Activated CD4-positive, alpha-beta T cell treated with anti-CD3 and anti-CD28 coated beads, Interleukin-2, amount 10 ng/mL, durations not matched to agents 7 days and 5 days (primary cell): ENCODE measurements at places on chromosomes 12 and 14. TPM values are rescaled to one million over a fixed set of nuclear protein-coding genes. Genes with fewer than 3 reads are reported as not detected.

The KIF26A gene
- 0.50 TPM for total RNA-seq

DNA sequence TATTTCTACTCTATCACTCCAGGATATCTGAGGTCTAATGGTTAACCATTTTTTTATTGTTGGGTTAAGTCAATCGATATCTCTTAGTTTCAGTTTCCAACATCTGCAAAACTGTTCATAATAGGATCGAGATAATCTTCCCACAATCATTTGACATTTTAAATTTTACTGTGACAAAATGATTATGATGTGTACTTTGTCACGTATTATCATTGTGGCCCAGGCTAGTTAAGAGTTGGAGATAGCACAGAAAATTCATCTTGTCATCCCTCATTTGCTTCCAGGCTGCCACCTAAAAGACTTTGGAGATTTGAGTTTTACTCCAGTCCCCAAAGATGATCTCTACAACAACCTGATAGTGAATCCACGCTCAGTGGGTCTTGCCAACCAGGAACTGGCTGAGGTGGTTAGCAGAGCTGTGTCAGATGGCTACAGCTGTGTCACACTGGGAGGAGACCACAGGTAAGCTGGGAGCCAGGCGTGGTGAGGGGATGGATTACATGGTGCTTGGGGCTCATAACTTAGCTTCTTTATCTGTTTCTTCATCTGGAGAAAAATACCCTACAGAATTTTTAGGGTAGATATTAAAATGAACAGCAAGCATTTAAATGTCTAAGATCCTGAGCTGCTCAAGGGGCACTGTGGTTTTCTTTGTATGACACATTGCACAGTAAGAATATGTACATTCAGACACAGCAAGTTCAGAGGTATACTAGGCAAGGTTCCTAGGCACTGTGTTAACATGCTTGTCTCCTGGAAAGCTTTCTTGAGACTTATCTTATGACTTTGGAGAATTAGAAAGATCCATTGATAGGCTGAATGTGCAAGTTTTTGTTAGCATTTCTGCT lies 22.4 kb downstream of the ARG2 start:
- no peak for DNase-seq
- peaks cover 5% of the 10 kb centered on the region for H3K36me3 ChIP-seq
- H3K27me3 ChIP-seq: no peaks in the 10 kb centered on the region
- no peak overlapping the region for H3K4me3 ChIP-seq
- H3K4me1 ChIP-seq: peaks cover 17% of the 10 kb centered on the region
- H3K27ac ChIP-seq: no peak overlapping the region

DNA sequence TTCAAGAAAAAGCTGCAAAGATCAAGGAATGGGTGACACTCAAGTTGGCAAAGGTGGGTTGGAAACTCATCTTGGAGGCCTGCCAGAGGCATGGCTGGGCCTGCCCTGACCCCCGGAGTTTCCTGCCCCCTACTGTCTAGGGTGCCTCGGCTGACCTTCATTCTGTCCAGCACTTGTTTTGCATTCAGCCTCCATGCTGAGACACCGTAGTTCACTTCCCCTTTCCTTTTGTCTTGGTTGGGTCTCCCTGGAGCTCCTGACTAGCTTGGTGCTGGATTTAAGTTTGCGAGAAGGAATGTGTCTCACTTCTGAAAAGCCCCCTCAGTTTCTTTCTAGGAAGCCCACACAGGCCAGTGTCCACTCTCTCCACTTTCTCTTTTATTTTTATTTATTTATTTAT lies 26.5 kb downstream of the PLEKHH1 start:
- peaks cover 3% of the 10 kb centered on the region for H3K27me3 ChIP-seq
- no peak for DNase-seq
- H3K4me3 ChIP-seq: no peak overlapping the region
- no peak overlapping the region for H3K27ac ChIP-seq

DNA sequence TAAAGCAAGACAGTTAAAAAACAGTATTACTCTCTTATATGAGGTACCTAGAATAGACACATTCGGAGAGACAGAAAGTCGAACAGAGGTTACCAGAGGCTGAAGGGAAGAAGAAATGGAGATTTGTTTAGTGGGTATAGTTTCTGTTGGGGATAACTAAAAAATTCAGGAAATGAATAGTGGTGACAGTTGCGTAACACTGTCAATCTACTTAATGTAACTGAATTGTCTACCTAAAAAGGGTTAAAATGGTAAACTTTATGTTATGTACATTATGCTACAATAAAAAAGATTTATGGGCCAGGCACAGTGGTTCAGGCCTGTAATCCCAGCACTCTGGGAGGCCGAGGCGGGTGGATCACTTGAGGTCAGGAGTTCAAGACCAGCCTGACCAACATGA lies 30.6 kb upstream of the SLC6A13 start:
- peaks cover 71% of the 10 kb centered on the region for H3K36me3 ChIP-seq
- no peak for DNase-seq
- H3K27ac ChIP-seq: no peak overlapping the region
- no peak overlapping the region for H3K4me3 ChIP-seq
- no peaks in the 10 kb centered on the region for H3K4me1 ChIP-seq
- no peaks in the 10 kb centered on the region for H3K27me3 ChIP-seq

DNA sequence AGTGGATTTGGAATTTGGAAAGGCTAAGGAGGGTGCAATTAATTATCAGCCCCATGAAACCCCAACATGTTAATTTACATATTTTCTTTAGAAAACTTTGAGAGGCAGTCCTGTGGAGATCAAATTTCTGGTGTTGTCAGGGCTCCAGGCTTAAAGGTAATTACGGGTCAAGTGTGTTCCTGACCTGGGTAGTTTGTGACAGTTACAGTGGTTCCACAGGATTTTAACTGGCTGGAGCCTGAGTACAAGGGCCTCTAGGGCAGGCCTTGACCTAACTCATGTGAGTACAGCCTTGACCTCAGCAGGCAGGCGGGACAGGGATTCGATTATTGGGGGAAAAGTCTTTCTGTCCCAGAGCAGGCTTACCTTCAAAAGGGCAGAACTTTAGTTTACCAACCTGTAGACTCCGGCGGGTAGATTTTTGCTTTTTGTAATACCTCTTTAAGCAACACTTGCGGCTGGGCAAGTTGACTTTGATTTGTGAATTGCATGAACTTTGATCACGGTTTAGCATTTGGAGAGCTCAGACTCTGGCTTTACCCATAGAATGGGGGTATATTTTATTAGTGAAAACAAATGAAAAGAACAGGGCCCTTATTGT lies 8.4 kb upstream of the PPTC7 start:
- H3K27ac ChIP-seq: peak overlapping the region; percentile 94
- no peaks in the 10 kb centered on the region for H3K27me3 ChIP-seq
- peaks cover 26% of the 10 kb centered on the region for H3K4me1 ChIP-seq
- DNase-seq: no peak
- no peaks in the 10 kb centered on the region for H3K36me3 ChIP-seq
- no peak overlapping the region for H3K4me3 ChIP-seq
